ENCODE measurements at places on chromosomes 16 and 17.

GRCh38 chr16:12141073-12141951, 164.8 kb downstream of the SNX29 start:
- no peaks in the 10 kb centered on the region for H3K27me3 ChIP-seq
- no peak overlapping the region for H3K4me3 ChIP-seq
- no peak overlapping the region for H3K27ac ChIP-seq
- H3K36me3 ChIP-seq = no peaks in the 10 kb centered on the region

DNA sequence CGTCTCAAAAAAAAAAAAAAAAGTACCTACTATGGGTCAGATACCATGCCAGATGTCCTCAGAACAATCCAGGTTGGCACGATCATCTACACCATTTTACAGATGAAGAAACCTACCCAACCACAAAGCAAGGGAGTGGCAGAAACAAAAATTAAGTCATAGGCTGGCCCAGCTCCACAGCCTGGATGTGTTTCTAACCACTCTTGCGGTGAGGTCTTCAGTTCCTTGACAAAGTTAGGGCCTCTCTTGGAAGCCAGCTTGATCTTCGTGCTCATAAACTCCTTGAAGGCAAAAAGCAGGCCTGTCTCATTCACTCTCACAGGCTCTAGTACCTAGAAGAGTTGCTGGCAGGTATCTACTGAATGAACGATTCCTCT, 6.2 kb downstream of the GGA2 start:
- peak; percentile 26 for DNase-seq
- no peaks in the 10 kb centered on the region for H3K36me3 ChIP-seq
- peaks cover 7% of the 10 kb centered on the region for H3K4me1 ChIP-seq
- no peak overlapping the region for H3K27ac ChIP-seq
- no peak overlapping the region for H3K4me3 ChIP-seq

- no peaks in the 10 kb centered on the region for H3K27me3 ChIP-seq
- no peak overlapping the region for H3K4me3 ChIP-seq
- H3K36me3 ChIP-seq = no peaks in the 10 kb centered on the region
- DNase-seq = no peak
- H3K27ac ChIP-seq = no peak overlapping the region
- H3K4me1 ChIP-seq = no peaks in the 10 kb centered on the region
Observed at GRCh38 chr17:82914375-82914774, 74.6 kb upstream of the ZNF750 start.

DNA sequence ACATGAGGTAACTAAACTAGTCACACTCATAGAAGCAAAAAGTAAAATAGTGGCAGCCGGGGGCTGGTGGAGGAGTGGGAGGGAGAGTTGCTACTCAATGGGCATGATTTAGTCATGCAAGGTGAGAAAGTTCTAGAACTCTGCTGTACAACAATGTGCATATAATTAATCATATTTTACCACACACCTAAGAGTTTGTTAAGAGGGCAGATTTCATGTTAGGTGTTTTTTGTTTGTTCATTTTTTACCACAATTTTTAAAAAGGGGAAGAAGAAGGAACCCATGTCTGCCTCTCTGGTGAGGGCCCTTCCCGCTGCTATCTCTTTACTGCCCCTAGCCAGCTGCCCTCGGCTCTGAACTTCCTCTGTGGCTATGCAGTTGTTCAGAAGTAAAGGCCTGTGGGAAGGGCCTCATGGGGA, 11.2 kb downstream of the CD300LB start:
- no peak overlapping the region for H3K4me3 ChIP-seq
- H3K27me3 ChIP-seq = no peaks in the 10 kb centered on the region
- H3K27ac ChIP-seq = no peak overlapping the region
- no peaks in the 10 kb centered on the region for H3K36me3 ChIP-seq
- H3K4me1 ChIP-seq = no peaks in the 10 kb centered on the region

DNA sequence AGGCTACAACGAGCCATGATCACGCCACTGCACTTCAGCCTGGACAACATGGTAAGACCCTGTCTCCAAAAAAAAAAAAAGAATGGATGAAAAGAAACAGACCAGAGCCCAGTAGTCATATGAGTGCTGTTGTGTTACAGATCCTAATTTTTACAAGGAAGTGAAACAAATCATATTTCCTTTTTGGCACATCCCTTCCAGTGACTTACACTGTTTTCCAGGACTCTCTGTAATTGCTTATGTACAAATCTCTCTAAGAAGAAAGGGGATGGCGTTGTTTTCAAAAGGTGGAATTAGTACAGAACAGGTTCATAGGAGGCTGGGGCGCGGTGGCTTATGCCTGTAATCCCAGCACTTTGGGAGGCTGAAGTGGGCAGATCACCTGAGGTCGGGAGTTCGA, 19.8 kb upstream of the ZNF594 start:
- no peaks in the 10 kb centered on the region for H3K36me3 ChIP-seq
- no peak overlapping the region for H3K27ac ChIP-seq
- no peaks in the 10 kb centered on the region for H3K27me3 ChIP-seq
- no peak for DNase-seq
- H3K4me3 ChIP-seq = no peak overlapping the region

- H3K36me3 ChIP-seq = no peaks in the 10 kb centered on the region
- H3K4me1 ChIP-seq = no peaks in the 10 kb centered on the region
- H3K27ac ChIP-seq = no peak overlapping the region
Observed at GRCh38 chr16:50280932-50281331, 14.6 kb downstream of the ADCY7 start.

DNA sequence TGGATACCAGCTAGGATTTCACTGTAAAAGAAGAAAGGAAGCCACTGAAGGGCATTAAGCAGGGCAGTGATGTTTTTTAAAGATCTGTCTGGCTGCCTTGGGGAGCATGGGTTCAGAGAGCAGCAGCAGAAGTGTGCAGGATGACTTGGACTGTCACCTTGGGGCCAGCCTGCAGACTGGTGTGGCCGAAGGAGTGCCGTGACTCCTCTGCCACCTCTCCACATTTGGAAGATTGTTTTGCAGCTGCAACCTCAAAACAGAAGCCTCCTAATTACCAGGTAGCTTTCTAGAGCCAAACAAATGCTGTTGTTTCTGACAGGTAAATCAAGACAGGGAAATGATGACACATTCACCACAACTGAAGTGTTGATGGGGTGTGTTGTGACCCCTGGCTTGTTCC, 681.4 kb downstream of the WWOX start:
- H3K27me3 ChIP-seq = no peaks in the 10 kb centered on the region
- H3K4me1 ChIP-seq = no peaks in the 10 kb centered on the region
- H3K27ac ChIP-seq = no peak overlapping the region
- no peak for DNase-seq

All from prostate gland (tissue), 2 donors.